ENCODE measurements at places on chromosomes 5 and 9. TPM values are rescaled to one million over a fixed set of nuclear protein-coding genes. Genes with fewer than 3 reads are reported as not detected.

- no peak overlapping the region for H3K27ac ChIP-seq
- no peak for DNase-seq
- H3K36me3 ChIP-seq: no peaks in the 10 kb centered on the region
- H3K4me1 ChIP-seq: no peaks in the 10 kb centered on the region
- no peaks in the 10 kb centered on the region for H3K27me3 ChIP-seq
- no peak overlapping the region for H3K4me3 ChIP-seq
Observed at GRCh38 chr5:128559300-128560297, 21.6 kb upstream of the FBN2 start.

DNA sequence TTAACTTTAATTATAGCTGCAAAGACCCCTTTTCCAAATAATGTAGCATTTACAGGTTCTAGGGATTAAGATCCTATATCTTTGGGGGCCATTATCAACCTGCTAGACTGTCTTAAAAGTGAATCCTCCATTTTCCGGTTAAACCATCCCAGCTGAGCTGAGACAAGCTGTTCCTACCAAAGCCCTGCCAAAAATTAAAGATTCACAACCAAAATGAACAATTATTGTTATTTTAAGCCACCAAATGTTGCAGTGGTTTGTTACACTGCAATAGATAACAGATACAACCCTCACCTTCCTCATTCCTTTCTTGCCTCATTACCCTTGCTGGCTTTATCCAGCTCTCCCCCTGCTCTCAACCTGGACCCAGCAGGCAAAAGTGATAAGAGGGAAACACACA, 343.4 kb downstream of the CDK5RAP2 start:
- H3K27ac ChIP-seq: no peak overlapping the region
- no peak overlapping the region for H3K4me3 ChIP-seq
- peaks cover 4% of the 10 kb centered on the region for H3K27me3 ChIP-seq

GRCh38 chr5:108382784-108383330, 959 bp upstream of the FBXL17 start:
- H3K27me3 ChIP-seq: peaks cover 1% of the 10 kb centered on the region
- peaks cover 8% of the 10 kb centered on the region for H3K36me3 ChIP-seq
- peak overlapping the region; percentile 92 for H3K27ac ChIP-seq
- peaks cover 34% of the 10 kb centered on the region for H3K4me1 ChIP-seq

DNA sequence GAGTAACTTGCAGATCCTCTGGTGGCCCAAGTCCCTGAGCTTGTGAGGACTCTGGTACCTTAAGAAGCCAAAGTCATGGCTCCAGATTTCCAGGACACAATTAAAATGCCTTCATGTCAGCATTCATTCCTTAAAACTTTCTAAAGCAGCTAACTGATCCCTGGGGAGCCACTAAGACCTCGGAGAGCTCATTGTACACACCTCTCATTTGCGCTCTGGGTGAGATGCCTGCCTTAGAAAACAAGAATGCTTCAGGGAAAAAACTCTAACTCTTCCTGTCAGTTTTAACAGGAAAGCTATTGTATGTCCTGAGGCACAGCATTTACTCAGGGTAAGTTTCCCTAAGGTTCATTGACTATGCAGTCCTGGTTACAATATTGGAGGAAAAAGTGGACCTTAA, 285.0 kb downstream of the EFNA5 start:
- H3K36me3 ChIP-seq: no peaks in the 10 kb centered on the region
- no peak for DNase-seq
- H3K4me3 ChIP-seq: no peak overlapping the region

Gene ZNF879
- total RNA-seq: 2.4 TPM
